ENCODE measurements at places on chromosomes 4 and X.

GRCh38 chr4:53714236-53715140 is 123.2 kb upstream of the LNX1 start:
- DNase-seq: no peak

DNA sequence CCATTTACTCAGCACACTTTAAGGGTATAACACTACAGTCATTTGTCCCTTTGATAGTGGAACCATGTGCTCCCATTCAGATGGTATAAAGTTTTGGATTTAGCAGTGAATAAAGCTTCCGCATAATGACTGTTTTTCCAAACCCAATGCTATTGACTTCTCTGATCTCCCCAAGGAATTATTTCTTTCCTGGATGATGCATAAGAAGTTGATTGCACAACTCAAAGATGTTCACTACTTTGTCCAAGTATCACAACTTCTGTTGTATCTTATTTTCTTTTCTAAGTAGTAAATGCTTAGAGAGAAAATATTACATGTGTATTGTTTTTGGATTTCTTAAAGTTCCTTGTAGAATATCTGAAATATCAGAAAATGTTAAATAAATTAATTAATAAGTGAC is 300.2 kb downstream of the GPM6A start:
- no peak for DNase-seq

- DNase-seq: no peak
Measured at GRCh38 chrX:68757331-68757730, 71.5 kb upstream of the EFNB1 start.

DNA sequence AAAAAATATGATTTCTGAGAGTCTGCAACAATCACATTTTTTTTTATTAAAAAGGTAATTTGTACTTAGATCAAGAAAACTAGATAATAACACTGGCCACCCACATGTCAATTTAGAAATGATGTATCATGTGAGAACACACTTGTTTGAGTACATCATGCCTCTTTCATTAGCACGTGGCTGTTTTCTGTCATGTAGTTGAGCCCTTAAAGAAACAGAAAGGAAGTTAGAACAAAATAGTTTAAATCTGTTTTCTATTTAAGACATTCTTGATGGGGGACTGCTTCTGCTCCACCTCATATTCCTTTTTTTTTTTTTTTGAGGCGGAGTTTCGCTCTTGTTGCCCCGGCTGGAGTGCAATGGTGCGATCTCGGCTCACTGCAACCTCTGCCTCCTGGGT is 207.5 kb downstream of the NSUN7 start:
- no peak for DNase-seq

DNA sequence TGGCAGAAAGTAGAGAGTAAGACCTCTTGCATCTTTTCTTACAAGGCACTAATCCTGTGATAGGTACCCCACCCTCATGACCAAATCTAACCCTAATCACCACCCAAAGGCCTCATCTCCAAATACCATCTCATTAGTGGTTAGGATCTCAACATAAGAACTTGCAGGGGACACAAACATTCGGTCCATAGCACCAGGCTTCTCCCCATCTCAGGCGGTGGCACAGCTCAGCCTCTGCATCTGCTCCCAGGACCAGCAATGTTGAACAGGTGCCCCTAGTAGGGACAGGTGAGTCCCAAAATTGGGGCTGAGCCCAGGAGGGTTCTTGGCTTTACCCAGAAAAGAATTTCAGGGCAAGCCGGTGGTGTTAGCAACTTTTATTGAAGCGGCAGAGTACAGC is 8.4 kb upstream of the MRFAP1 start:
- DNase-seq: no peak

DNA sequence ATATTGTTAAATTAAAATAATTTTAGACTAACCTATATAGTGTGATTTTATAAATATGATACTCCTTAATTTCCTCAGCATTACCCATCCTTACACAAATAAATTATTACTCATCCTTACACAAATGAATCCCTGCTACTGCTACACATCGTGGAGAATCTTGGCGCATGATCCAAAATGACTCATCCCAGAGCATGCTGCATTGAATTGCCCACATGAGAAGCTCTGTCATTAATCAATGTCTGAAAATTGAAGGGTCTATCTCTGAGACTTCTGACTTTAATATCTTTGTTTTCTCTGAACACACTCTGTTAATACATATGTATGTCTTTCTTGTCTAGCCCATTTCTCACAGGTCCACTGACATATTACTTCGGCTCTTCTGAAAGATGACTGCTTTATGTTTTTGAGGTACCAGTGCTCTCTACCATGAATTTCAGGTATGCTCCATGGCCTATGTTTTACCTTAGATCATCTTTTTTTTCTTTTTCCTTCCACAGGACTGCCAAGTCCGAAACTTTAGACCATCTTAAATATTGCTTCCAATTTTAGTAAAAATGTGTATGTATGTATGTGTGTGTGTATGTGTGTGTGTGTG is 15.7 kb upstream of the DUSP21 start:
- no peak for DNase-seq

DNA sequence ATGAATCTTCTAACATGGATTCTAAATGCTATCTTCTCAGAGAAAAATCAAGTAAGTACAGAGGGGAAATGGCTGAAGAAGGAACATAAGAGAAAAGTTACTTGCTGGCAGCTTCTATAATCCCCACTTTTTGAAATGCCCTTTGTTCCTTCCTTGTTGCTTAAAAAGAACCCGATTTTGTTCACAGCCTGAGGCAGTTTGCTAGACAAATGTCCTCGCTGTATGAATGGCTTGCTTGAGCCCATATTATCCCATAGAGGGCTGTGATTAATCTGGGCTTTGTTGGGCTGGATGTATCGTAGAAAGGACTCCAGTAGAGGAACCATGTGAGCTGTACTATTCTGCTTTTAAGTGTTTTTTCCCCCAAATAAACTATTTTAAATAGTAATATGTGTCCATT is 134.3 kb upstream of the FGF13 start:
- DNase-seq: no peak

DNA sequence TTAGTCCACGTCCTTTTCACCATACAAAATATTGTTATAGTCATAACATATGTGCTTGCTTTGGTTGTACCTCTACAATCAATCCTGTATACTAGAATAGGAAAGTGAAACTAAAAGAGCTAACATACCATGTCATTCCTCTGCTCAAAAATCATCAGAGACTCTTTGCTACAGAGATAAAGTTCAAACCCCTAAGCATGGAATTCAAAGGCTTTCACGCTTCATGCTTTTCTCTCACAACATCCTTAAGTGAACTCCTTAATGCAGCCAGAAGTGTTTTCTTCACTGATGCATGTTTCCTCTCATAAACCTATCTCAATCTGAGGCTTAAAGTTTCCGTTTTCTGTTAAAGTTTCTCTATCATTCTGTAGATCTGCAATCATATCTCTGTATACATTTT is 744.6 kb upstream of the IGFBP7 start:
- no peak for DNase-seq

- peak; percentile 16 for DNase-seq
Measured at GRCh38 chr4:38523524-38524448, 140.2 kb upstream of the KLF3 start.

DNA sequence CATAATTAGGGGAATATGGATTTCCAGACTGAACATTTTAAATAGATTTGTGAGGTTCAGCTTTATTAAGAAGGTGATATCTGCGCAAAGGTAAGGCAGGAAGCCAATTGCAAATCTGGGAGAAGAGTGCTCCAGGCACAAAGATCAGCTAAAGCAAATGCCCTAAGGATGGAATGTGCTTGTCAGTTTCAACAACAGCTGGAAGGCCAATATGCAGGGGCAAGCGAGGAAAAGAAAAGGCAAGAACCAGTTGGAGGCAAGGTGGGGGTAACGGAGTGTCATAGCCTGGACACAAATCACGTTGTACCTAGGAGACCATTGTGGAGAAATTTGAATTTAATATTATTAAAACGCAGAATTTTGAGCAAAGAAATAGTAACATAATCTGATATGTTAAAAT is 1710.3 kb upstream of the PCDH7 start:
- no peak for DNase-seq

GRCh38 chrX:39734174-39734776 is 363.5 kb downstream of the BCOR start:
- no peak for DNase-seq

DNA sequence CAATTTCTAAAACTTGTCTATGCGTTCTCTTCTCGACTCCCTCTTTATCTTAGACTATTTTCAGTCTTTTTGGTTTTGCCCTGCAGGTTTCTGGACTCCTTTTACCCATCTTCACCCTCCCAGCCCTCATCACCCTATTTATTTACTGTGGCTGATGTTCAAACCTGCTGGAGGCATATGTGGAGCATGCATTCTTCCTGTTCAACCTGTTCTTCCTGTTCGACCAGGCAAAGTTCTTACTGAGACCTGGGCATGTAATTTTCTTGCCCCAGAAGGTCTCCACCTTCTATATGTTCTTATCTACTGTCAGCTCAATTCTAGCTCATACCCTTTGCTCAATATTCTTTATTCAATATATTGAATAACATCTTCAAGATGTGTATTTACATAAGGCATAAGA is 69.4 kb upstream of the AGA start:
- no peak for DNase-seq

GRCh38 chrX:17788439-17788838 is 51.1 kb downstream of the SCML1 start:
- peak; percentile 17 for DNase-seq

DNA sequence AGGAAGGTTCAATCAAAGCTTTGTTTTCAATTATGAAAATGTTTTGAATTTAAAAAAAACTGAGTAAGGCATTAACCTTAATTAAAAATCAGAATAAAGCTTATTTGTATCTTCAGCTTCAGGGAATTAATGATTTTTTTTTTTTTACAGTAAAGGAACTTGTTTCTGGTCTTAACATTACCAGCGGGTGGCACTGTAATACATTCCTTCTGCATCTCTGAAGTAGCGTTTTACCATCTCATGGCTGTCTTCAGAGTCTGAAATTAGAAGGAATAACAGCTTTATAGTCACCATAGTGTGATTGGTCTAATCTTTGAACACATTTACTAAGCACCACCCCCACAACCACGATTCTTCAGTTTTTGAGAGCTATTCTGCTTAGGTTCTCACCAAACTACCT is 102.6 kb downstream of the IL1RAPL2 start:
- DNase-seq: no peak

DNA sequence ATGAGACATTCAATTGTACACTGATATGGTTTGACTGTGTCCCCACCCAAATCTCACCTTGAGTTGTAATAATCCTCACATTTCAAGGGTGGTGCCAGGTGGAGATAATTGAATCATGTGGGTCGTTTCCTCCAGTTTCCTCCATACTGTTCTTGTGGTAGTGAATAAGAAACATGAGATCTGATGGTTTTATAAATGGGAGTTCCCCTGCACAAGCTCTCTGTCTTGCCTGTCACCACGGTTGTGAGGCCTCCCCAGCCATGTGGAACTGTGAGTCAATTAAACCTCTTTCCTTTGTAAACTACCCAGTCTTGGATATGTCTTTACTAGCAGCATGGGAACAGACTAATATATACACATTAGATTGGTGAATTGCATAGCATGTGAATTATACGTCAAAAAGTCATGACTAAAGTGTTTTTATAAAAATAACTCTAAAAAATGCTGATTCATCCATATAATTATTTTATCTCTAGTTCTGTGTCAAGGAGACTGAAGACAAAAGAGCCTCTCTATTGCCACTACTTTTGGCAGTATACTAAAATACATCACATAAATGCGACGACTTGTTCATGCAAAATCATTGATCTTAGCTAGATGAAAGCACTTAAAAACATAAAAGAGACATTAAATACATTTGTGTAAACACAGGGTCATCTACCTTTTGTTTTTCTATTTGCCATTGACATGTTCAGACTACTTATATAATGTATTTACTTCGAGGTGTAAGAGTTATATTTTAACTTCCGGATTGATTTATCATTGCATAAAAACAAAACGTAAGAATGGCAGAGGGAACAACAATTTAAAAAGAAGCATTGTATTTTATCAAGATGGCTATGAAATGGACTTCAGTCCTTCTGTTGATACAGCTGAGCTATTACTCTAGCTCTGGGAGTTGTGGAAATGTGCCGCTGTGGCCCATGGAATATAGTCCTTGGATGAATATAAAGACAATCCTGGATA is 50.1 kb downstream of the YTHDC1 start:
- DNase-seq: no peak

DNA sequence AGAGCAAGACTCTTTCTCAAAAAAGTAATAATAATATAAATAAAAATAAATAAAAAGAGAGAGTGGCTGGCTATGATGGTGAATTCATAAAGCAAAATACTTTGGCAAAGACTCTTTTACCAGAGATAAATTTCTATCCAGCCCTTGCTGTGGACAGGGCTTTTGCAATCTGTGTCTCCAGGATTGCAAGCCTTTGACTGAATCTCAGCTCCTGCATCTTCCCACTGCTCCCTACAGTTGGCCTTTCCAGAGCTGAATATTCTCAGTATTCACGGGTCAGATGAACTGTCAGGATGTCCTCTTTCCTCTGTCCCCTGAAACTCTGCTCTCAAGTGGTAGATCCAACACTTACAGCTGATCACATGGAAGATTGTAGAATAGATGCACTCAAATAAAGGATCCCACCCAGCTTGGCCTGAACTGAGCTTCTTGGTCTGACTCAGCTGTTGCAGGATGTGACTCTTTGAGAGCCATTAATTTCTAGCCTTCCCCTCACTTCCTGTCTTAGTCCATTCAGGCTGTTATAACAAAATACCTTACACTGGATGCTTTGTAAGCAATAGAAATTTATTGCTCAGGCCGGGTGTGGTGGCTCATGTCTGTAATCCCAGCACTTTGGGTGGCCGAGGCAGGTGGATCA is 123.4 kb upstream of the GUCY1A1 start:
- no peak for DNase-seq

DNA sequence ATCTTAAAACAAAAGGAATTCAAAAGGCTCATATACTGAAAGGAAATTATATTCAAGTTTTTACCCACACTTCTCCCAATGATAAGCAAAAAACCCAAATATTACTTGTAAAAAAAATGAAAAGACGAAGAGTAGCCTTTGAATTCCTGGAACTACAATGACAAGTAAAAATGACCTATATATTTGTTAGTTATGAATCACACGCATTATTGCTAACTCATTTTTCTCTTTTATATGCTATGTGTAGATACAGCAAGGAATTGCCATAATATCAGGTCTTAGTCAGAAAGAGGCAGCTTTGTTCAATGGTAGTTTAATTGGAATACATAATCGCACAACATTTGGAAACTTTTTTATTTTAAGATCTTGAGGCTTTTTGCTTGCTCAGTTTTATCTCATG is 22.7 kb upstream of the ASB5 start:
- no peak for DNase-seq

DNA sequence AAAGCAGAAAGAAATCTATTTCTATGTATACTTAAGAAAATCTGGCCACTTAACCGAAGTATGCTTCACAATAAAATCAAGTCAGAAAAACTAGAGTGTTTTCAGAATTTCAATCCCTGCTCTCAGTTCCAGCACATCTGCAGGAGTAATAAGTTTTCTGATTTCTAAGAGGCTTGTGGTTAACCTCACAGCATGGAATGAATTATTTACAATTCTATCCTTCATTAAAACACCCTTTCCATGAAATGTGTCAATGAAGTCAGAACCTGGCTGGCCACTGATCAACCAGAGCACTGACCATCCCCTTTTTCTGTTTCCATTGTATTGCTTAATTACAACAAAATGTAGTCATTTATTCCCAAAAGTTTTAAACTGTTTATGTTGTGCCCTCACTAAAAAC is 781.4 kb upstream of the INTU start:
- no peak for DNase-seq
